ENCODE measurements at places on chromosomes 3 and 15.
A peak's percentile ranks its signal among the peaks of the same experiment; 100 is the strongest.

- no peak overlapping the region for H3K4me3 ChIP-seq
- peak overlapping the region; percentile 59 for H3K27ac ChIP-seq
- DNase-seq = peak; percentile 78
- no peaks in the 10 kb centered on the region for H3K36me3 ChIP-seq
- no peaks in the 10 kb centered on the region for H3K27me3 ChIP-seq
- H3K4me1 ChIP-seq = peaks cover 7% of the 10 kb centered on the region
Observed at GRCh38 chr3:8884630-8885290, 78.5 kb downstream of the RAD18 start.

DNA sequence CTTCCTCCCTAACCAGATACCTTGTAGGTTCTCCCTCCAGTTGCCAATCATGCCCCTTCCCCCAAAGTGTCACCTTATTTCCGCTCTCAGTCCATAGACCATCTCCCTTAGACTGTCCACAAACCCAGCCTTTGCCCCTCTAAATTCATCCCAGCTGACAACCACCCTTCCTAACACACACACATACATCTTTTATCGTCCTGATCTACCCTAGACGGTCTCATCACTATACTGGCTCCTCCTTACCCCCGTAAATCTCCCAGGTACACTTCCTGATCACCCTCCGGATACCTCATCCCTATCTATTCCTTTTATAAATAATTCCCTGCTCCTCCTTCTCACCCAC is 828 bp downstream of the THOC7 start:
- peak overlapping the region; percentile 83 for H3K4me3 ChIP-seq
- peaks cover 11% of the 10 kb centered on the region for H3K4me1 ChIP-seq
- no peak for DNase-seq
- no peaks in the 10 kb centered on the region for H3K36me3 ChIP-seq

DNA sequence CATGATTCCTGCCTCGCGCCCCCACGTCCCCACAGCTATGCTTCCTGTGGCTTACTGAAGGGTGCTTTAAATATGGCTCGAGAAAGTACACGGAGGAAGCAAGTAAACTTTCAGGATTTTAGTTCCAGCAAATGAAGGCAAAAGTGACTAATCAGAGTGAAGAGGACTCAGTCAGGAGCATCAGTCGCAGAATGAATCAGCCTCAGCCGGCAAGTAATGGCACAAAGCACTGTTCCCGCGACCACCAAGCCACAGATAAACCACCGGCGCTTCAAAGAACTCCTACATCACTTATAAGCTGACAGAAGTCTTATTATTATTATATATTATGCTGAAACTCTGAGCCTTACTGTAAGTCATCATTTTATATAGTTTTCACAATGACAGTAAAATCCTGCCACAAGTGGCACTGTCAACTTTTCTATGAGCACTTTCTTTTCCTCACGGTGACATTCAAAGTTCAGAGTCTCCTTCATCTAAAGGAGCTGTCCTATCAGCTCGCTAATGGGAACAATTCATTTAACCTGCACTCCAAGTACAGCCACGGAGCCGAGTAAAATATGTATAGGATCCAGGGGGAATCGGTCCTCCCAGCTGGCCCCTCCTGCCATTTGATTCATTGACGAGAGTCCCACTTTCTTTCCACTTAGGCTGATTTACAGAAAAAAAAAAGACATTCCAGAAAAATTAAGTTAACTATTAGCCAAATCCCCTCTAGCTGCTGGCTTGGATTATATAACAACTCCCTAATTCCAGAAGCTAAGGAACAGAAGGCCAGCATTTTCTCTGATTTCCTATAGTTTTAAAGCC is 217.0 kb upstream of the ICE2 start:
- no peaks in the 10 kb centered on the region for H3K27me3 ChIP-seq
- no peak overlapping the region for H3K27ac ChIP-seq
- DNase-seq = no peak
- H3K4me3 ChIP-seq = no peak overlapping the region

DNA sequence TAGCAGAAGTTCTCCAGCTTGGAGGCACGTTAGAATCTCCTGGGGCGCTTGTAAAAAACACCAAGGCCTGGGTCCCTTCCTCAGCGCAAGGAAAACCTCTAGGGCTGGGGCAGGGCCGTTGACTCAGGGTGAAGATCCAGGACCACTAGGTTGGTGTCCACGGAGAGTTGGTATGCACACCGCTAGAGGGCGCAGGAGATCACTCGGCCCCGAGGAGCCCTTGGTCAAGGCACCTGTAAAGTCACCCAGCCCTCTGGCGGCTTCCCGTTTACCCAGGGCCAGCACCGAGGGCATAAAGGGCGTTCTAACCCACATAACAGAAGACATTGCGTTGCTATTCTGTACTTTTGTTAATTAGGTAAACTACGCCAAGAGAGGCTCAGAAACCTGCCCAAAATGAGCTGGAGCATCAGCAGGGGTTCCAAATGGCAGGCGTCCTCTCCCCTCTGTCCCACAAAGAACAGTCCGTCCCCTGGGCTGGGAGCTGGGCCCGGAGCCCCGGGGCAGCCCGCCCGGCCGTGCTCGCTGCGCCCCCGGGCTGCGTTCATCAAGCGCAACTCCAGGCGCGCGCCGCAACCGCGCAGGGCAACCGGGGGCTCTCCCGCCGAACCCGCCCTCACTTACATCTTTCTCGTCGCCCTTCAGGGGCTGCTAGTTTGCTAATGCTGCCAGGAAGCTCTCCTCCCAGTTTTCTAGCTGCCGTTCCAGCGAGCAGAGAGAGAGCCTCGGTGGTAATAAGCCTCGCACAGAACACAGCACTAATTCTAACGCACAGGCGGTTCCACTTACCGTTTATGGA is 332.1 kb downstream of the ARRDC4 start:
- H3K4me3 ChIP-seq = no peak overlapping the region
- DNase-seq = peak; percentile 81
- H3K27me3 ChIP-seq = peaks cover 2% of the 10 kb centered on the region
- H3K4me1 ChIP-seq = no peaks in the 10 kb centered on the region

GRCh38 chr3:122786066-122786465 is 7.6 kb downstream of the HSPBAP1 start:
- DNase-seq = no peak
- H3K27me3 ChIP-seq = no peaks in the 10 kb centered on the region
- no peak overlapping the region for H3K4me3 ChIP-seq

DNA sequence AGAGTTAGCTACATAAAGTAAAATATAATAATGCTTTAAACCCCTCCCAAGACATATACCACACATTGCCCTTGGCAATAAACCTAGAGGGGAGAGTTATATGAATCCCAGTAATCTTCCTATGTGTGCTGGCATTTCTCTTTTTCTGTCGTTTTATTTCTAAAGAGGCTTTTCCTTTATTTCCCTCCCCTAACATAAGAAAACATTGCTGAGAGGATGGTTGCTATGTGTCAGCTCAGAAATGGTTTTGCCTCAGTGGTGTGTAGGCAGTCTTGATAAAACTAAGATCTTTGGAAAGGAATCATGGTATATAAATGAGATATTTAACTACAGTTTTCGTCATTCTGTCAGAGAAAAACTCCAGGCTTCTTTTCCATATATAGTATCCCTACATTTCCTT is 30.0 kb downstream of the CCDC191 start:
- H3K4me3 ChIP-seq = no peak overlapping the region
- H3K36me3 ChIP-seq = no peaks in the 10 kb centered on the region
- no peaks in the 10 kb centered on the region for H3K27me3 ChIP-seq
- no peaks in the 10 kb centered on the region for H3K4me1 ChIP-seq
- no peak overlapping the region for H3K27ac ChIP-seq
- DNase-seq = no peak

DNA sequence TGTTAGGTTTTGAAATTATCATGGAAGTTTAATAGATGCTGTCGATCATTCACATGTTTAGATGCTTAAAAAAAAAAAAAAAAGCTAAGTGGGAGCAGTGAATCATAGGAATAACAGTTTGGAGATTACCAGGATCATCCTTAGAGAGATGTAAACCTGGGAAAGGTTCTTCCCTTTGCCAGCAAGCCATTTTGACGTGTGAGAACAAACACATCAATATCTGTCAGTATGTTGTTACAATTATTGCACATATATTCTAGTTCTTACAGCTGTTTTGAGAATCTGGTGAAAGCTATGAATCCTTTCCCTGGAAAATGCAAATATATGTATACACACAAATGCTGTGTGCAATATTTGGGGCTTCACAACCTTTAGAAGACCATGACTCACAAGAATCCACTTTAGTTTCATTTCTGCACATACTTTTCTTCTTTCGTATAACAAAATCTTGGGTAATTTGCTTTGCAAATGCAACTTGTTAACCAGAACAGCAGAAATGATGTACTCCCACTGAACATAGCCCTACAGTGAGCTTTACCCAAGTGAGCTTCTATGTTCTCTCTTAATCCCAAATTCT is 12.0 kb downstream of the NFKBIZ start:
- H3K27ac ChIP-seq = no peak overlapping the region
- H3K4me3 ChIP-seq = no peak overlapping the region
- no peak for DNase-seq
- H3K27me3 ChIP-seq = no peaks in the 10 kb centered on the region
- peaks cover 5% of the 10 kb centered on the region for H3K36me3 ChIP-seq

Measured in mesendoderm (in vitro differentiated cells).